ENCODE measurements at places on chromosomes 13 and 19.

DNA sequence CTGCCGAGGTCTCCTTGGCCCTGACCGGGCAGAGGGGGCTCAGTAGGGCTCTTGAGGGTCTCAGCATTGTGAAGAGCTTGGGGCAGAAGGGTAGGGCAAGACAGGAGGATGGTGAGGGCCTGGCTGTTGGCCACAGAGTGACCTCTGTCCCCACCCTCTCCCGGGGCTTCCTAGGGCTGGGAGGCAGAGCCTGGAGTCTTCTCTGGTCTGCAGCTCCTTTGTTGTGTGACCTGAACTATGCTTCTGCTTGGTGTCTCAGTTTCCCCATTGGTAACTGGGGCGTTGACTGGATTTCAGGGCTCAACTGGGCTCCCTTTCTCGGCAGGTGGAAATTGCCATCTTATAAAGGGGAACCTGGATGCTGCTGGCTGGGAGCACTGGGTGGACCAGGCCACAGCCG is 30.1 kb upstream of the PEPD start:
- ATAC-seq: no peak

GRCh38 chr19:2923510-2923909 is 21.3 kb downstream of the ZNF77 start:
- no peak for ATAC-seq

DNA sequence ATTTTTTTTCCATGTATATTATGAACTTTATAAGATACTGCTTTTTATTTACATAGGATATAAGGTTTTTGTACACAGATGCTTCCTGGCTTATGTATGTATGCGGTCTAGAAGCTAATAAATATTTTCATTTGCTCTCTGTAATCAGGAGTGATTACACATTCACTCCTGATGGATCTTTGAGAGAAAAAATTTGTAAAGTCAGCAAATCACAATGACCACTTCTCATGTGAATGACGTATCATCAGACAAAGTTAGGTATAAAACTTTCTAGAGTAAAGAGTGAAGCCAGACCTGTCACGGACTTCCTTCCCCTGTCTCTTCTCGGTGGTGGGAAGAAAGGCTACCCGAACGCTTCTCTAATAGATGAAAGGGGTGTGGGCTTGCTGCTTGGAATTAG is 31.1 kb downstream of the DPY19L3 start:
- no peak for ATAC-seq

DNA sequence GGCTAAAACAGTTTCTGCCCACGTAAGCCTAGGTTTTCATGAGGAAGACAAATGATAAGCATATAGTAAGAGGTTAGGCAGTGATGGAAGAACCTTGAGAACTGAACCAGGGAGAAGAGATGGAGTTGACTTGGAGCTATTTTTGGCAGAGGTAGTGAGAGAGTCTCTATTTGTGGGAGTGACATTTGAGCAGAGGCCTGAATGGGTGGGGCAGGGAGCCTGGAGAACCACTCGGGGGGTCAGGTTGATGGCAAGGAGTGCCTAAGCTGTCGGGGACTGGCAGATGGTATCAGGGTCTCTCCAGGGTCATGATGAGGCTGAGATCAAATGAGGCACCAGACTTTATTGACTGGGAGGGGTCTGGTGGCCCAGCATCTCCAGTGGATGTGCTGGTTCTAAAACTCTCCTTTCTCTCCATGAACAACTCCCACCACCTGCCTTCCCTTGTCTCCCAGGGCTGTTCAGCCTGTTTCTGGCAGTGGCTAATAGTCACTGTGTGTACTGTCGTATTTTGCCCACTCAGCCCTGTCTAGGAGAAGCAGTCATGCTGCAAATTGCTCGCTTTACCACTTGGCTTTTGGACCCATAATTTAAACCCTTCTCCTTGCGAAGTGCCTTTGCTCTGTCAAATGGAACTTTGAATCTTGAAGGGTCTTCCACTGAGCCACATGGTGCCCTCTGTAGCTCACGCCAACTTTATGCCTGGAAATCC is 3.6 kb downstream of the MAU2 start:
- no peak for ATAC-seq

GRCh38 chr19:32173836-32174235 is 171.6 kb upstream of the ZNF507 start:
- no peak for ATAC-seq

DNA sequence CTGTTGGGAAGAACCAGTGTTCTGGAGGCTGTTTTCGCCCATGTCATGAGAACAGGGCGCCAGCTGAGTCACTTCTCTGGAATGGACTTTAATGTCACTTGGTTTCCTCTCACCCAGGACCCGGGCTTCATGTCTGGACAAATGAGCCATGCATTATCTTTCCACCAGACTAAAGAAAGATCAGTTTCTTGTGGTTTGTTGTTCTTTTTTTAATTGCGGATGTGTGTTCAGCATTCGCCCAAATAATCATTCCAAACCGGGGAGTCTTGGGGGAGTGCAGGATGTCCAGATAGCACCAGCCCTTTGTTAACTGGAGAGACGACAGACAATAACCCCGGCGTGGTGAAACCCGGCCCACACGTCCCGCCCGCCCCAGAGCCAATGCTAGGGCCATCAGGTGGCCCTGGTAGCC is 102.5 kb downstream of the COL4A2 start:
- no peak for ATAC-seq
